Neural progenitor cell (in vitro differentiated cells): ENCODE measurements at places on chromosomes 5 and 9.

DNA sequence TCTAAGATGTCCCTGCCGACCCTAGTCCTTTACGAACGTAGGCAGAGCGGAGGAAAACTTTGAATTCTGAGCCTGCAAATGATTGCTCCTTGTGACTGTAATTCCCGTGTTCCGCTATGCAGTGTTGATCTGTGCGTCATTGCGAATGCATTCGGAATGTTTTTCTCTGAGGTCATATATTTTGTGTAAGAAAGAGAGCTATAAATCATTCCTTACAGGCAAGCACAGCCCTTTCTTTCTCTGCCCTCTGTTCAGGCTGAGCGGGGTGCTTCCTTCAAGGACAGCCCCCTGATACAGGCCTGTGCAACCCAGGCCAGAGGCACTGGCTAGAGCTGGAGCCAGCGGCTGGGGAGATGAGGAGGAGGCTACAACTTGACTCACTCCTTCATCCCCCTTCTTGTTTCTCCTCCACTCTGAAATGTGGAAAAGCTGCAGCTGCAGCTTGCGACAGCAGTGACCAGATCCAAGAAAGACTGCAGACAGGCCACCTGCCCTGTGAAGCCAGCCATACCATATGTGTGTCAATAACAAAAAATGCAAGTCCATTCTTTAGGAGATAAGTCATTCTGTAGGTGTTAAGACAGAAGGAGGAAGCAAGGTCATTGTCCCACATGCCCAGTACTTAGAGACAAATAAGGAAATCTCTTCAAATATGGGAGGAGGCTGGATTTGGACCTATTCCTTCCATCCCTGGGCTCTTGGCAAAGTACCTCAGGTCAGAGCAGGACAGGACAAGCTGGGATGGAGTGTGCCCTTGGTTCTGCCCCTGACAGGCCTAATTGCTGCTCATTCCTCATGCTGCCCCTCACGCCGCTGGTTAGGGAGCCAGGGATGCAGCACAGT is 345.7 kb upstream of the WWC1 start:
- H3K36me3 ChIP-seq: no peaks in the 10 kb centered on the region
- H3K27ac ChIP-seq: no peak overlapping the region
- no peaks in the 10 kb centered on the region for H3K27me3 ChIP-seq
- H3K4me1 ChIP-seq: no peaks in the 10 kb centered on the region
- no peak overlapping the region for H3K4me3 ChIP-seq

DNA sequence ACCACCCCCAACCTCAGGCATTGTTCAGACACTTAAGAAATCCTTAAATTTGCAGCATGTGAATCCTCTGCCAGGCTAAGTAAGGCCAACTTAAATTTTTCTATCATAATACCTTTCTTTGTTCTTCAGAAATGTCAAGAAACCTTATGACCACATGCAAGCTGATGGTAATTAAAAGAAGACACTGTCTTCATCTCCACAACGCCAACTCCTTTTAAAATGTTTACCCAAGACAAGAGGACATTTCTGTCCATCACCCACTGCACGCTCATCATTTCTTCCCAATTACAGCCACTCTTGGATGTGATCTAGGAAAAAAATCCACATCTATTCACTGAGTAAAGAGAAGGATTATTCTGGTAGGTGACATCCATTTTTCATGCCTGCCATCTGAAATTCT is 6.1 kb upstream of the IFNK start:
- no peak for DNase-seq
- H3K27ac ChIP-seq: no peak overlapping the region
- H3K4me1 ChIP-seq: peaks cover 16% of the 10 kb centered on the region
- no peaks in the 10 kb centered on the region for H3K27me3 ChIP-seq

DNA sequence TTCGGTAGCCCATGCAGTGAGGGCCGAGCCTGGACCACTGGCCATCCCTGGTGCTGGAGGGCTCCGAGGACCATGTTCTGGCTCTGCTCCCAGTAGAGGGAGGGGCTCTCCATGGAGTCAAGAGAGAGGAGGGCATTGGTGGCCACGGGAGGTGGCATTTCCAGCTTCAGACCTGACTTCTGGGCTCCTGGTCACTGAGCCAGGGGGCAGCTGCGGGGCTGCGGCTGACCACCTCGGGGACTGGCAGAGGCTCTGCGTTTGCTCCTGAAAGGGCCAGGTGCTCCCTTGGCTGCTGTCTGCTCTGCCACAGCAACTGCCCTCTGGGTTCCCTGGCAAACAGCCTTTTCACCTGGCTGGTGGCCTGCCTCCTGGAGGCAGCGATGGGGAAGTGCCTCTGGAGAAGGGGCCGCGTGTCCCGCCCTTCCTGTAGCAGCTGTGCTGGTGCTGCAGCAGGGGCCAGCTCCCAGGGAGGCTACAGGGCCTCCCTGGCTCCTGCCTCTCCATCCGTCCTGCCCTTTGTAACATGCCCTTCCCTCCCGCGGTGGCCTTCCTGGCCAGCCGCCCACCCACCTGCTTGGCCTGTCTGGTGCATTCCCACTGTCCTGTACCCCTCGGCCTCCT is 144.6 kb downstream of the CACNA1B start:
- DNase-seq: peak; percentile 84
- H3K4me3 ChIP-seq: peak overlapping the region; percentile 52
- no peaks in the 10 kb centered on the region for H3K36me3 ChIP-seq
- no peak overlapping the region for H3K27ac ChIP-seq

- H3K4me1 ChIP-seq: no peaks in the 10 kb centered on the region
- DNase-seq: no peak
- H3K36me3 ChIP-seq: no peaks in the 10 kb centered on the region
- no peaks in the 10 kb centered on the region for H3K27me3 ChIP-seq
- no peak overlapping the region for H3K27ac ChIP-seq
Measured at GRCh38 chr9:72753266-72753893, 199.5 kb downstream of the ALDH1A1 start.

- no peak overlapping the region for H3K4me3 ChIP-seq
- DNase-seq: no peak
- H3K4me1 ChIP-seq: peaks cover 17% of the 10 kb centered on the region
- no peaks in the 10 kb centered on the region for H3K27me3 ChIP-seq
Measured at GRCh38 chr9:99490729-99491128, 268.6 kb downstream of the SEC61B start.

DNA sequence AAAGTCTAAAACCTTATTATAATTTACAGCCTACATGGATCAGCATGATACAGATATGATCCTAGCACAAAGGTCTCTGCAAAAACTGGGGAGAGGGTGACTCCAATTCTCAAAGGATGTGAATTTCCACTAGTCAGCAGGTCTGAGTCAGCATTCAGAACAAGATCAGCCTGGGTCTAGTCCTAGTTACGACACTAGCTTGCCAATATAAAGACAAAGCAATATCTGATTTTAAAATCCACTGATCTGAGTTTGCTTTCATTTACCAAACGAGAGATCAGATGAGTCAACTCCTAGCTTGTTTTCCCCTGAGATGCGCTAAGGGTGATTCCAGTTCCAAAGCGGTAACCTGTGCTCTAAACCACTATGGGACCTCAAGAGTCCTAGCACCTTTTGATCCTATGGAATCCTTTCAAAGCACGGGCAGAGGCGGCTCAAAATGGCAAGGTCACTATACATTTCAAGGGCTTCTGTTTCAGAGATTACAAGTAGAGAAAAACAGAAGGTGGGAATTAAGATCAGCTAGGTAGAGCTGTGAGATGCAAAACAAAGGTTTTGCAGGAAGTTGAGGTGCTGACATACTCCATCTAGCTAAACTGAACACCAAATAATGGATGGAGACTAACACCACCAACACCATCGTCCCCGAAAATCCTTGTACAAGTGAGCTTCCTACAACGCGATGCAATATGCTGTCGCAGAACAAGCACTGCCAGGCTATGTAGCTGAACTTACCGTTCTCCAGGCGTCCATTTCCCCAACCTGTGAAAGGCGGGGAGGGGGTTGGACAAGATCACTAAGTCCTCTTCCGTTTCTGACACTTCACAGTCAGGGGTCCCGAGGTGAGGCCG is 906 bp downstream of the SLC25A51 start:
- H3K27me3 ChIP-seq: peaks cover 9% of the 10 kb centered on the region
- H3K4me1 ChIP-seq: peaks cover 15% of the 10 kb centered on the region
- H3K4me3 ChIP-seq: peak overlapping the region; percentile 93
- DNase-seq: no peak
